ENCODE measurements at places on chromosomes 11 and 22. TPM values are rescaled to one million over a fixed set of nuclear protein-coding genes. Genes with fewer than 3 reads are reported as not detected.

DNA sequence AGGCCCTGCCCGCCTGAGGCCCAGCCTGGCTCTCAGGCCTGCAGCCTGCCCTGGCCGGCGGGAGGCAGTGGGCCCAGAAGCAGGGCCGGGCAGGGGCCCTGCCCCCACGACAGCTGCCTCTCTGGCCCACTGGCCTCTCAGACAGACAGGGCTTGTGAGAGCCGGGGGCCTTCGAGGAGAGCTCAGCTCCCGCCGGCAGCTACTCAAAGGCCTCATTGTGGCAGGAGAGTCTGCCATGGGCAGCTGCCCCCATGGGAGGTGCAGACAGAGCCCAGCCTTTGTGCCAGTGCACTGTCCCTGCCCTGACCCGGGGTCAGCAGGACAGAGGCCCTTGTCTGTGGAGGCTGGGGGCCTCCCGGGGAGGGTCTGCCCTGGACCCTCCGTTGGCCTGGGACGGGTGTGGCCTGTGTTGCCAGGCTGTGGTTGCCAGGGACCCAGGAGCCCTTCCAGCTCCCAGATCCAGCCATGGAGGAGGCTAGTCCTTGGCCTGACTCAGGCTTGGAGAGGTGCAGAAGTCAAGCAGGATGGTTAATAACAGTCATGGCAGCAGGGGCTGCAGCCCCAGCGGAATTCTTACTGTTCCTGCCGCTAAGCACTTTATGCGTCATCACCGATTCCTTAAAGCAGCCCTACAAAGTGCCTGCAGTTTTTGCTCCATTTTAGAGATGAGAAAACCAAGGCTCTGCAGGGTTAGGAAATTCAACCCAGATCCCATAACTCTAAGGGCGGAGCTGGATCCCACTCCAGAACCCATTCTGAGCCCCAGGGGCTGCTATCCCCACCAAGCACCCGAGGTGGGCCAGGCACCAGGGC lies 12.5 kb downstream of the FLRT1 start:
- no peak for DNase-seq

- DNase-seq: peak; percentile 33
Measured at GRCh38 chr11:65439331-65440181, 17.0 kb downstream of the NEAT1 start.

DNA sequence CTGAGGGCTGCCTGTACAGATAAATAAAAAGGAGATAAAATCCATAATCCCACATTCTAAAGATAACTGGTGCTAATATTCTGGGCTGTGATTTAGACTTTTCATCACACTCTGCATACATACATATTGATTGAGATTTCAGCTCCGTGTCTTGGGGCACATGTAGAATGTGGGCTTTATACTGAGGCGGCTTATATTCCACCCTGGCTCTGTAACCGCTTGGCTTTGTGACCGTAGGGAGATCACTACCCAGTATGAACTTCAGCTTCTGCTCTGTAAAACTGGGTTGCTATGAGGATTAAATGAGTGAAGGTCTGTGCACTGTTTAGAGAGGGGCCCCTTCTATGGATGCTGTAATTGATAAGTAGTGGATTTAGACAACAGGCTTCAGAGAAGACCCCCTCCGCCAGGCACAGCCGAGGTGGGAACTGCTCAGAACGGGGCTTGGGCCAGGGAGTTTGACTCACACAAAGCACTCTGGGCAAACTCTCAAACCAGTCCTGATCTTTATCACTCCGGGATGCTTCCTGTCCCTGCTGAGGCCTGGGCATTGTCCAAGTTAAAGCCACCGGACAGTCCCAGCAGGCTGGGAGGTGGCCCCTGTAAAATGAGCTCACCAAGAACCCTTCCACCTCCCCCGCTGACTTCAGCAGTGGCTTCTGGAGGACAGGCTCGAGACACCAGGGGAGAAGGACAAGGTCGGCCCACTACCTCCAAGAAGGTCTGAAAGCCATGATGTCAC lies 17.2 kb downstream of the KIAA1671 start:
- DNase-seq: no peak

The PHLDA2 gene
- total RNA-seq: 11.9 TPM

The TRIM34 gene
- total RNA-seq: 2.9 TPM

All from bronchial epithelial cell (primary cell).